ENCODE measurements at places on chromosomes 3 and 15.
A peak's percentile ranks its signal among the peaks of the same experiment; 100 is the strongest.

DNA sequence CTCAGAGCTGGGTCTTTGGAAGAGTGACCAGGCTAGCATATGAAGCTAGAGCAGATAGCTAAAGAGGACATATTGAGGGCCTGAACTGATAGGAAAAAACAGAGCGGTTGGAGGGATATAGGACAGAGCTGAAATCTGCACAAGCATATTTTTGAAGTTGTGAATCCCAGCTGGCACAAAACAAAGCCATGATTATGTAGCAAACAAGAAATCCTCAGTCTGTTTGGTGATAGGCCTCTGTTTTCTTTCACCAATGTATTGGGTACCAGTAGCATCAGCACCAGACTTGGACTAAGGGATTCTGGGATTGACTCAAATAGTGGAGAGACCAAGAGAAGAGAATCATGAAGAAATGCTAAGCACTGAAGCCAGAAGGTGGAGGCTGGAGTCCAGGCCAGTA, 151.0 kb downstream of the FAM43A start:
- no peak for DNase-seq

DNA sequence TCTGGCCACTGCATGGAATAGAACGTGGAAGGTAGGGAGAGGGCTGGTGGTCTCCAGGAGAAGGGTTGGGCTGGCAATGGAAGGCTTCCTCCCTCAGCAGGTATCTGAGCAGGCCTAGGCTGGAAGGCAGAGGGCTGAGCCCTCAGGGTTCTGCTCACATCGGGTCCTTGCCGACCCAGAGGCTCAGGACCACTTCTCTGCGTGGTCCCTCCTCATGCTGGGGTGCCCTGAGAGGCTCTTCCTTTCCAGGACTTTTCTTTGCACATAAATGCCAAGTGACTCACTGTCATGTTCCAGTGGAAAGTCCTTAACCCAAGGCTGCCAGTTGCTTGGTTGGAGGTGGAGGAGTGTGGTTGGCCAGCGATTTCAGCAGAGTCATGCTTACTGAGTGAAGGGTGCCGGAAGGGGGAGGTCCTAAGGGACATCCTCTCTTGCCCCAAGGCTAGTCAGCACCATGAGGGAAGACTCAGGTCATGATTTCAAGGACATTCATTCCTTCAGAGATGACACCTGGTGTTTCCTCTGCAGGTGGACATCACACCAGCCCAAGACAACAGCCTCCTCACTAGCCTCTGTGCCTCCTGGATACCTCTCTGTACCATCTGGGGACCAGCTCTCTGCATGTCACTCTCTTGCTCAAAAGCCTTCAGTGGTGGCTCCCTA, 8.2 kb downstream of the SLC6A6 start:
- DNase-seq = no peak

DNA sequence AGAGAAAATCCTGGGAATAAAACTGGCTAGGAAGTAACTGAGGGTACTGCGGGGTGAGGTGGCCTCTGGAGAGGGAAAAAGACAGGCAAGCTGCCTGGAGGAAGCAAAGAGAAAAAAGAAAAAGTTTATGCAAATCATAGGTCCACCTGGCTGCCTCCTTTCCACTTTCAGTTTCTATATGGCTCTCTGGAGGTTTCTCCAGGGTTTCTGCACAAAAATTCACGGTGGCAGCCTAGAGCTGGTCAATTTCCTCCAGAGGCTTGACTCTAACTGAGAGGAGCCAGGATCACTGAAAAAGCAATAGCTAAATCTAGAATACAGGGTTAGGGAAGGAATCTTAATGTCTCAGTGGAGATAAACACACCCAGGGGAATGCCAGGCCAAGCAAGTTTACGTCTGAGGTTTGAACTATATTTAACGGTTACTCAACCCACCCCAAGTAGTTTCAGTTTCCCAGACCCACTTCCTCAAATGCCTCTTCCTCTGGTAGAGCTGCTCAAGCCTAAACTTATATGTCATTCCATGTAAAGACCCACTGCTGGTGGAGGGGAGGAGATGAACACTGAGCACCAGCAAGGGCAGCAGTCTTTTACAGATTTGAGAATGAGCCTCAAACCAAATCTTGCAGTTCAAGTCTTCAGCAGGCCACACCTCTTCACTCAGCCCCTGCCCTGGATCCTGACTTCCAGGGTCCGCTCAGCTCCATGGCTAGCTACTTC, 5.7 kb downstream of the LYSMD2 start:
- DNase-seq = peak; percentile 7

GRCh38 chr3:113606539-113607218, 74.3 kb downstream of the SIDT1 start:
- DNase-seq = no peak

GRCh38 chr3:184317201-184317600, 2.8 kb downstream of the EIF4G1 start:
- no peak for DNase-seq

DNA sequence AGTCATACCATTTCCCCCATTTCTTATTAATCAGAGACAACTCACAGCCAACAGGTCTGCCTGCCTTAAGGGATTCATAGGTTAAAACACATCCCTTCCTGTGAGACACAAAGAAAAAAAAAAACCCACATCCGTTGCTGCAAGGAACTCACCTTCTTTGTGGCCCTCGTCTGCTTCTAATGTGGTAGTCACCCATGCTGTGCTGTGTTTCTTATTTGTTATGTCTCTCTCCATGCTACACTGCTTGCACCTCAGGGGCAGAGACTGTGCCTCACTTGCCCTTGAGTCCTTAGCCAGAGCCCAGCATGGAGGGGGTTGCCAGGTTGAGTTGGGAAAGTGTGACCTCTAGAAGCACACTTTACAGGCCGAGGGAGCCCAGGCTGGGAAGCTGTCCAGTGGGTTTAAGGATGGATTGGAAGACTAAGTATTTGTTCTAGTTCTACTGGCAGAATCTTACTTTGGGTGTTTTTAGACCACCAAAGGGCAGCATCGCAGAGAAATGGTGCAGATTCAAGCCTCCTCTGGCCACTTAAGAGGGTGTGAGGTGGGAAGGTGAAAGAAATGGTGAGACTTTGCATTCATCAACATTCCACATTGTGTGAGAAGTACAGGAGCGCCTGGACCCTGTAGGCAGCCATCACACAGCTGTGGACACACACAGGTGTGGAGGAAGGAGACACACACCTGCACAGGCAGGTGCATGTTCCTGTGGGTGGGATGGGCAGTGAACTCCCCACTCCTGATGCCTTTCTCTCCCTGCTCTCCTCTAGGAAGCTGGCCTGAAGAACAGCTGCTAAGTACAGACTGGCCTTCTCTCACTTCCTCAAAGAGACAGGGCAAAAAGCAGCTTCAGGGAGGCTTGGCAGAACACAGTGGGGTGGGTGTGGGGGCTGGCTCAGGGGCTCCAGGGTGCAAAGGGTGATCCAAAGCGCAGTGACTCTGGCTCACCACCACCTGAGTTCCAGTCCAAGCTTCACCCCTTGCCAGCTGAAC, 48.8 kb downstream of the GLB1 start:
- no peak for DNase-seq

- DNase-seq = no peak
Observed at GRCh38 chr15:81686021-81686420, 312.0 kb upstream of the TMC3 start.

GRCh38 chr15:76101655-76102054, 41.9 kb downstream of the TMEM266 start:
- DNase-seq = no peak

DNA sequence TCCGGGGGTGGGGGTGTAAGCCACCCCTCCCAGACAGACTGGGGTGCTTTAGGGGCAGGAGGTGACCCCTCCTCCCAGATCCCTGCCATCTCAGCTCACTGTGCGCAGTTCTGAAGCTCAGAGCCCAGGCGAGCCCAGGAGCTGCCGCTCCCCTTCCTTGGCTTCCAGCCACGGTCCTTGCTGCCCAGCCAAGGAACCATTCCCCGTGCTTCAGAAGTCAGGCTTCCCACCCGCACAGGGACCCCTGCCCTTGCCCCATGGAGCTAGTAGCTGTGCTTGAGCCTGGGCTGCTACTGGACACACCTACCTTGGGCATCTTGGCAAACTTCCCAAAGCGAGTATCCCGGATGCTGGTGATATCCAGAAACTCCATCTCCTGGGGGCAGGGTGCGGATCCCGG, 4.8 kb downstream of the PLCB2 start:
- no peak for DNase-seq

DNA sequence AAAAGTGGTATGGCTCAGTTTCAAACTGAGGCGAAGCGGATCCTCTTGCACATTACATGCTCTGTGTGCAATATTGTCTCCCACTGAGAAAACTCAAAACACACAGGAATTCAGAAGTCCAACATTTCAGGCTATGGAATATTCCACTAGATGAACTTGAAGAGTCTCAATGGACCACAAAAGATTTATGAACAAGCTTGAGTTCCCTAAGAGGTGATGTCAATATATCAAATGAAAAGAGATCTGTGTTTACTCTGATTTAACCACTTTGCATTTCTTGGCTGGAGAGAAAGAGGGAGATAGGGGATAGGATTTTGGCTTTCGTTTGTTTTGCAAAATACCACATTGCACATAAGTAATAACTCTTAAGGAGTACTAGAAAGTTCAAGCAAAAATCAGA, 20.3 kb downstream of the PDZRN3 start:
- no peak for DNase-seq

DNA sequence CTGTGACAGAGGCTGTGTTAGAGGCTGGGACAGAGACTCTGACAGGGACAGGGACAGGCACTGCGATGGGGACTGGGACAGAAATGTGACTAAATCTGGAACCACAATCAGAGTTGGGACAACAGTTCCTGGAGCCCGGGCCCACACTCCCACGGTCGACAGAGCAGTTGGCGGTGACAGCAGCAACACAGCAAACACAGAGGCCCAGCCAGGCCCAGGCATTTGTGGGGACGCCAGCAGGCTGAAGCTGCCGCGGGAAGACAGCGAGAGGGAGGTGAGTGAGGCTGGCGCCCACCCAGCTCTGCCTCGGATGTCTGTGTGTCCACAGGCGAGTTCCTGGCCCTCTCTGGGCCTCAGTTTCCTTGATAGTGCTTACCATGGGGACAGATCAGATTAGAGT, 9.3 kb upstream of the HCN4 start:
- DNase-seq = no peak

DNA sequence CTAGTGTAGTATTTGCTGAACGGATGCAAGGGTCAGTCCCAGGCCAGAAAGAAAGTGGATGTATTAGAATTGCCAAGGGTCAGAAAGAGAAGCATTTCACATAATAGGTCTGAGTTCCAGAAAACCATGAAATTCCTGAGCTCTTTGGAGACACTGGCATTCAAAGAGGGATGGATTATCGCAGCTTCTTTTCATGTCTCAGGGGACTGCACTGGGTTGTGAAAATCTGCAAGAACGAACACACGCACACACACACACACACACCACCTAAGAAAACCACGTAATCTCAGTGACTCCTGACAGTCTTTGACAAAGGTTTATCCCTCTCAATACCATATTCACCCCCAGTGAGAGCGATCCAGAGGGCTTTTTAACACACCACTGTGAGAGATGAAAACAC, 57.9 kb downstream of the TIPARP start:
- DNase-seq = no peak

DNA sequence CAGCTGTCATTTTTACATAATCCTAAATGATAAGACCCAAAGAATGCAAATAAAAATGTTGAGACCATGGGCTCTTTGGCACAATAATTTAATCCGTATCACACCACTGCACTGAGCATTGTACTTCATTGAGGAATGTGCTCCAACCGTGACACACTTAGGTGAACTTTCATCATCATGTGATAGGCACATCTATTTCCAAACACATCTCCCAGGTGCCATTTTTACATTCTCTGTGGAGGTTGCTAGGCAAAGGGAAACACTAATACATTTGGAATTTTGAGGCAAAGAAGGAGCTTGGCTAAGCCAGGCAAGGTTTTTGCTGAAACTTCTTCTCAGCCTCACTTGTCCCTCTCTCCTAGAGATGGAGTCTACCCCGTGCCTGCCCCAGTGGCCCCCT, 68.7 kb downstream of the LRTM1 start:
- DNase-seq = no peak

- peak; percentile 64 for DNase-seq
Observed at GRCh38 chr3:27900316-27900715, 178.2 kb upstream of the EOMES start.

- peak; percentile 7 for DNase-seq
Observed at GRCh38 chr15:75720787-75721479, 8.3 kb upstream of the CSPG4 start.

DNA sequence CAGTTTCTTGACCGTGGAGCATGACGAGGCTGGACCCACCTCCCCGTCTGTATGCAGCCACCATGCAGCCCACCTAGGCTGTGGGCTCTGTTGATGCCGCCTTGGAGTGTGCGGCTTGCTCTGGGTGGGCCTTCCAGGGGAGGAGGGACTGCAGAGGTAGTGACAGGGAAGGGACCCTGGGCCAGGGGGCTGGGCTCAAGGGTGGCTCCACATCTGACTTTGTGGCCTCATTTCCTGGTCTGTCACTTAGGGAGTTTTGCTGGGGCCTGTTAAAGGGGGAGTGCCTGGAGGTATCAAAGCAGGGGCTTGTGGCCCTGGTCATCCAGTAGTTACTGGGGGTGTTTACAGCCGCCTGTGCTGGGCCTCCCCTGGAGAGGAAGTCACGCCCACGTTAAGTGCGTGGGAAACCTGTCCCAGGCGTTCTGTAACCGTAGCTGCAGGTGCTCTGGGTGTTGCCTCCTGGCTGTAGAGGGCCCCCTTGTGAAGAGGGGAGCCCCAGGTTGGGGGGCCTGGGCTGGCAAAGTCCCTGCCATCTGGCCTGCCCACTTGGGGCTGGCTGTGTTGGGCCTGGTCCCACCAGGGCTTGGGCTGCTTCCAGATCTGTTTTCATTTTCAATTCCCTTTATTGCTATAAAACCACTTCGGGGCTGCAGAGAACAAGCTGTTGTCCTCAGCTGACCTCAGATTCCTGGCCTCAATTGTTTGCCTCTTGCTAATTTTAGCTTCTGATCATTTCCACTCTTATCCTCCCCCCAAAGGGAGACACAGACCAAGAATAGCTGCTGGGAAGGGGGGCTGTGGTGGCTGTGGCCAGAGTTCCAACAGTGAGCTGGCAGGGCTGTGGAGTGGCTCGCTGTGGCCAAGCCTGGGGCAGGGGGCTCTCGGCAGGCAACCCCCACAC, 26.5 kb downstream of the KLF13 start:
- DNase-seq = peak; percentile 55

- DNase-seq = no peak
Observed at GRCh38 chr3:32709346-32709745, 24.4 kb downstream of the CNOT10 start.

GRCh38 chr15:39451871-39452270, 129.0 kb upstream of the THBS1 start:
- DNase-seq = no peak

DNA sequence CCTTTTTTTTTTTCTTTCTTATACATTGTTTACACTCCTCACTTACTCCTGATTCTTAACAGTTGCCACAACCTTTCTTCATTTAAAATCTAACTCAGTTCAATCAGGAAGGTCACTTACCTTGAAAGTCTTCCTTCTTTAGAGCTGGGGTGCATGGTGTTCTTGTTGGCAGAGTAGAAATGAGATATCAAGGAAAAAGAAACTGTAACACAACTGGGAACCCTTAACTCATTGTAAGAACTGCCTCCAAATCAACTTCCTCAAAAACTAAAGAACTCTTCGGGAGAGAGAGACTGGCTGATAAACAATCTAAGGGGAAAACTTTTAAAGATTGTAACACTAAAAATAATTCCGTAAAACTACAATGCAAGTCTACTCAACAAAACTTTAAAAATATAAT, 1.4 kb upstream of the APPL1 start:
- DNase-seq = no peak

- no peak for DNase-seq
Observed at GRCh38 chr3:123110976-123111615, 44.3 kb downstream of the PDIA5 start.

- peak; percentile 14 for DNase-seq
Observed at GRCh38 chr15:40282147-40282868, 556 bp downstream of the ANKRD63 start.
